ENCODE measurements at places on chromosomes 1 and 21.

DNA sequence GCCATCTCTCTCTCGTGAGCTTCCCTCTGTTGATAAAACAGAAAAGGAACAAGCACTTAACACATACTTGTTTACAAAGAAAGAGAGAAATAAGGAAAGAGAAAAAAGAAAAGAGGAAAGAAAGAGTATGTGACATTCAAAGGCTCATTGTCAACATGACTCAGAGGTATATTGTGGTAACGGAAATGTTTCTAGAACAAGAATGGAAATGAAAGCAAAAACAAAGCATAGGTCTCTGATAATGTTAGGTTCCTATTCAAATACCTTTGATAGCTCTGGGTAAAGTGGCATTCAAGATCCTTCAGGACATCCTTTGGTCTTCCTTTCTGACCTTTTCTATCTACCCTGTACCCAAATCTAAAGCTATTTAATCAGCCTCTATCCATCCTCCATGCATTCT, 67.4 kb upstream of the DMRTA2 start:
- DNase-seq = no peak

DNA sequence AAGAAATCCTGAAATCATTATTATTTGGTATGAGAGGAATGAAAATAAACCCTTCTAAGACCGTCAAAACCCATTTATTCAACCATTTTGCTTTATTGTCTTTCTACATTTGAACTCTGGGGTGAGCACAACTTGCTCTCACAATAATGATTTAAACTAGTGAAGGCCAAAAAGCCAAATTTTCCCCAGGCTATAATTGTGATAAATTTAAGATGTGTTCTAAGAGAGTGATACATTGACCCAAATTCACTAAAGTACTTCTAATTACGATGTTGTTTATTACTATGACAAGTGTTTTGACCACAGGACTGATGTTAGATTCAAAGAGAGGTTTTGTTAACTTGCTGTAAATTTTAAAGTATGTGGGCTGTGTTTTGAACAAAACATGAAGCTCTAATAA, 670.9 kb upstream of the NR5A2 start:
- DNase-seq = no peak

- DNase-seq = no peak
Measured at GRCh38 chr1:4674676-4675075, 20.3 kb downstream of the AJAP1 start.

DNA sequence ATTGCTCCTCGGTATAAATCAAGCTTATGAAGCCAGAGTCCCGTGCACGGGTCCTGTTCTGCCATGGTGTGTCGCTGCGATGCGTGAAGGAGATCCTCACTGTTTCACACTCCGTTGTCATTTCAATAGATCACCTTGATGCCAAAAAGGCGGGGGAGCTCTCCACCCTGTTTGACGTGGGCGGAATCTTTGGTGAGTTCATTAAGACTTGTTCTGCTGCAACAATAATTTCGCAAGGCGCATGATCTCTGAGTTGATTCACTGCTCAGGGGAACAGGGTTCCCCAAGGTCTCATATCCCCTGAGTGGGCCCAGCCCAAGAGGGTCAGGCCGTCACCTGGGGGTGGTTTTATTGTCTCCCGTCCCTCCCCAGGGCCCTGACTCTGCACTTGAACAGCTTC, 50.0 kb downstream of the SLC37A1 start:
- DNase-seq = no peak

DNA sequence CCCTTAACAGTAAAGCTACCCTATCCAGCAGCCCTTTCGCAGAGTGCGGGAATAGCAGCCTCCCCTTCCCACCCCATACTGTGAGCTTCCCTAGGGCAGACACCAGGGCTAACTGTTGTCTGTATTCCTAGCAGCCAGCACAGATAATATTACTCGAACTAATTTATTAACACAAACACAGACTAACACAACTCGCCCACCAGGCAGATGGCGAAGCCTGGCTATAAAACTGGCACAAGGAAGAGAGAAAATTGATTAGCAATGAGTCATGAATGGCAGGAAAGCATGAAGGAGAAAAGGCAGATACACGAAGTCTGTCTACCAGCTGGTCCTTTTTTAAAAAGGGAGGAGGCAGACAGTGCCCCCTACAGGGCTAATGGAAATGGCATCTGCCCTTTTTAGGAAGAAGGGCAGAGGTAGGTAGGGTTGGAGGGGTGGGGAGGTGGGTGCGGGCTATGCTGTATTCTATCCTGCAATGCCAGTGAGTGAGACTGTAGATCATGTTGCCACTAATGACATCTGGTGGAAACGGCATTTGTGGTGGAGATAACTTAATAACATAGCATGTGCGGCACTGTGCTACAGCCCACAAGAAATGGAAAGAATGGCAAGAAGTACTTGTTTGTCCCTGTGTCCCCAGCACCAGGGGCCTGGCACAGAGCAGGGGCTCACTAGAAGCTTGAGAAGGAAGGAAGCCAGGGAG, 30.6 kb upstream of the CTPS1 start:
- DNase-seq = no peak
